ENCODE measurements at places on chromosomes 1 and 21.

GRCh38 chr1:201888282-201889089, at the start of gene SHISA4:
SHISA4 (plus strand) TSS chr1:201888898; CDS start chr1:201888995, 97 bp downstream.
- DNase-seq: no peak

- no peak for DNase-seq
Observed at GRCh38 chr1:18633422-18634155, 2.9 kb downstream of the PAX7 start.

GRCh38 chr1:61204528-61204927, 122.2 kb downstream of the NFIA start:
- no peak for DNase-seq

- DNase-seq: no peak
Observed at GRCh38 chr1:59731591-59731990, 83.2 kb upstream of the HOOK1 start.

DNA sequence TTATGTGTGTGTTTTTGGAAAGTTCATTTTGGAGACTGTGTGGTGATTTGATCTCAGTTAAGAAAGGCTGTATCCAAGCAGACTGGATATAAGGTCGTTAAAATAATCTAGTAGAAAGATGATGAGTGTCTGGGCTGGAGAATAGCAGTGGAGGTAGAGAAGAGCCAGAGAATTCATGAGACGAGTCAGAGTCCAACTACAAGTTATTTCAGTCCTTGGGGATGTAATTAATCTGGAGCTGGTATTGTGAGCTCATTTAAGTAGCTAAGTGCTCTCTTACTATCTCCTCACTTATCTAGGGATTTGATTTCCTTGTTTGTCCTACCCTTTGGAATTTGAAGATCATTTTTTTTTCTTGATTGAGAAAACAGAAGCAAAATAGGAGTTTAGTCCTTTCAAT, 1219.0 kb upstream of the ADGRL4 start:
- no peak for DNase-seq

- DNase-seq: no peak
Observed at GRCh38 chr1:31016868-31017267, 48.6 kb downstream of the PUM1 start.

GRCh38 chr1:64139877-64140276, 63.5 kb upstream of the UBE2U start:
- DNase-seq: no peak

DNA sequence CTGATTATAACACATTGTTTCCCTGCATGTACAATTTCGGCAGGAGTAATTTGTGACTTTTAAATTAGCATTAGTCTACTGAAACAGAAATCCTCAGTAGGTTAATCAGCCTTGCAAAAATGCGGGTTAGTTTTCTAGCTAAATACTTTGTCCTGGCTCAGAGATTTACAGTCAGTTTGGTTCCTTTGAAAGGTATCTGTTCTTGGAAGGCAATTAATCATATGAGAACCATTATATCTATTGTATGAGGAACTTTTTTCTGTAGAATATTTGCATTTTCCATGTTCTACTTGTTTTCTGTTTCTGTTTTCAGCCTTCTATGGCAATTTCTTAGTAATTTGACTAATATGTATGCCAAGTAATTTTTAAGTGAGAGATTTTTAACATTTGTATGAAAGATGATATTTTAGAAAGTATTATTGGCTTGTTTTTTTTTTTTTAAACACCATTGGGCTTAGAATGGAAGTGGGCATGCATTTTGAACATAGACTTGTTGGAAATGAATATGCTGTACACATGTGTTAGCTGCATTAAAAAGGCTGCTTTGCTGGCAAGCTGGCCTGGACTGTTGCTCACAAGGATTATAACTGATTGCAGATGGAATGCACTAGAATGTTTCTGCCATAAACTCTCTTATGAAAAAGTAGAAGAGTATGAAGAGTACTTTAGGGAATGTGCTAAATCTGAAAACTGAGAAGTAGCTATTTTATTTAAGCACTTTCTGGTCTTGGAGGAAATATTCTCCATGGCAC, 26.2 kb downstream of the KIF1B start:
- no peak for DNase-seq

- no peak for DNase-seq
Observed at GRCh38 chr21:44298301-44298700, 1.6 kb upstream of the PFKL start.

GRCh38 chr1:157195521-157196244, 57.5 kb upstream of the ETV3 start:
- DNase-seq: no peak

- DNase-seq: no peak
Observed at GRCh38 chr1:59397139-59397858, 100.4 kb downstream of the FGGY start.

GRCh38 chr1:151199873-151200581, 1.7 kb downstream of the PIP5K1A start:
- no peak for DNase-seq

- DNase-seq: no peak
Observed at GRCh38 chr21:26445440-26445839, 127.6 kb downstream of the CYYR1 start.

DNA sequence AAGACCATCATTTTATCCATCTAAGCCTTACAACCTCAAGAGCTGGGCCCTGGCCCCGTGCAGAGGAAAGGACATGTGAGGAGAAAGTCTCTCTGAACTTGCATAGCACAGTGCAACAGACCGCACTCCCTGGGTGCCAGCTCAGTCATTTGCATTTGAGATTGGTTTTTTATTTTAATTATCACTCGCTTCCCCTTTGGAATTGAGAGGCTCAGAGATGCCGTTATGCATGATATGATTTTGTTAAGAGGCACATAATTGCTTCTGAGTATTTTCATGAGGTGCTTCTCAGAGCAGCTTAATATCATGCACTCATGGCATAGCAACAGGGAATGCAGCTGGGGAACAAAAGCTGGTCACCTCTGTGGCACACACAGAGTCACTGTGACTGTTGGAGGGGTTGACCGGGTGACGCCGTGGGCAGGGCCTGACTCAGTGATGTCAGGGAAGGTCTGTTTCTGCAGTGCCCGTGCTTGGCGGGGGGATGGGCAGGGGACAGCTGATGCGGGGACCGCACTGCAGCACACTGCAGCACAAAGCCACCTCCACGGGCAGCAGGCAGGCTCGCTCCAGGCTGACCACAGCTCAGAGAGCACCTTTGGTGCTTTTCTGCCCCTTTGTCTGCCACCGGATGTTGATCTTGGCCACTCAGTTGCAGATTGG, 43.2 kb upstream of the VAMP3 start:
- DNase-seq: no peak

DNA sequence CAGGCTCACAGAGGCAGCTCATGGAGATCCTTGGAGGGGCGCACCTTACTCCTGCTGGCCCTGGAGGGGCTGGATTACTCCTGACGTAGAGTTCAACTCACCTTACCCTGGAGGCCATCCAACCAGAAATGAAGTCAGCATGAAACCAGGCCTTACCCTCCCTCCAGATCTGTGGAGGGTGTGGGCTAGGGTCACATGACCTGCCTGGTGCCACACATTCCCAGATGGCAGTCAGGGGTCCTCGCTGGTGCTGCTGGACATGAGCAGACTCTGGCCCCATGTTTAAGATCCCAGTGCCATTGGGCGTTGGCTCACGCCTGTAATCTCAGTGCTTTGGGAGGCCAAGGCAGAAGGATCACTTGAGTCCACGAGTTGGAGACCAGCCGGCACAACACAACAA, 4.5 kb downstream of the C21orf58 start:
- DNase-seq: no peak

DNA sequence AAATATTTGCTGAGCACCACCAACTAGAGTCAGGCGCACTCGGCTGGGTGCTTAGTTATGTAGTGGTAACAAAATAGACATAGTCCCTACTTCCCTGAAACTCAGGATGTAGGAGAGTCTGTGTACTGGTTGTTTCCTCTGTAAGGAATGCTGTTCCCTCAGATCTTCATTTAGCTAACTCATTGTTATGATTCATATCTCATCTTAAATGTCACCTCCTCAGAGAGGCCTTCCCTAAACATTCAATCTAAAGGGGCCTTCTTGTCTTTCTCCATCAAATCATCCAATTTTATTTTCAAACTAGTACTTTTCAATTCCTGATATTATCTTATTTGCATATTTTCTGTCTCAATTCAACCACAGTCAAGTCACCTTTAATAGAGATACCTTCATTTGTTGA, 132.9 kb downstream of the PIK3R3 start:
- DNase-seq: no peak

DNA sequence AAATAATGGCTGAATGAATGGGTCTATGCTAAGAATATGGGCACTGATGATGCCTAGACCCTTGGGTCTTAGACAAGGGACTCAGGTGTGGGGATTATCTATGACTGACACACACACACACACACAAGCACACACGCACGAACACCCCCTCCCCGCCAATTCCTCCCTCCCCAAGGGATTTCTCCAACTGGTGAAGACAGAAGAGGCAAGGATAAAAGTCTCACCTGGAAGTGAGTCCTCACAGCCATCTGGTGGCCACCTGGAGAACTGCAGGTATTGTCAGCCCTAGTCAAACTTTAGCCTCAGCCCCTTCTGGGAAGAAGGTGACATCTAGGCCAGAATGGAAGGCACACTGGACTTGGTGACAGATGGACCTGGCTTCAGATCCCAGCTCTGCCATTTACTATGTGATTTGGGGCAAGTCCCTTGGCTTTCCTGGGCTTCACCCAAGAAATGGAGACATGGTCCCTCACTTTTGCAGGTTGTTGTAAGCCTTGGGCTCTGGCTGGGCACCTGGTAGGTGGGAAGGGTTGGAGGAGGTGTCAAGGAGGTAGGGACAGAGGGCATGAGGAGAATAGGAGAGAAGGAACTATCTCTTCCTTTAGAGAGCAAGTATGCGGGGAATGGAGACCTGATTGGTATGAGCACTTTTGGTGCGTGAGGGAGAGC, 4.0 kb upstream of the GPR3 start:
- peak; percentile 78 for DNase-seq

DNA sequence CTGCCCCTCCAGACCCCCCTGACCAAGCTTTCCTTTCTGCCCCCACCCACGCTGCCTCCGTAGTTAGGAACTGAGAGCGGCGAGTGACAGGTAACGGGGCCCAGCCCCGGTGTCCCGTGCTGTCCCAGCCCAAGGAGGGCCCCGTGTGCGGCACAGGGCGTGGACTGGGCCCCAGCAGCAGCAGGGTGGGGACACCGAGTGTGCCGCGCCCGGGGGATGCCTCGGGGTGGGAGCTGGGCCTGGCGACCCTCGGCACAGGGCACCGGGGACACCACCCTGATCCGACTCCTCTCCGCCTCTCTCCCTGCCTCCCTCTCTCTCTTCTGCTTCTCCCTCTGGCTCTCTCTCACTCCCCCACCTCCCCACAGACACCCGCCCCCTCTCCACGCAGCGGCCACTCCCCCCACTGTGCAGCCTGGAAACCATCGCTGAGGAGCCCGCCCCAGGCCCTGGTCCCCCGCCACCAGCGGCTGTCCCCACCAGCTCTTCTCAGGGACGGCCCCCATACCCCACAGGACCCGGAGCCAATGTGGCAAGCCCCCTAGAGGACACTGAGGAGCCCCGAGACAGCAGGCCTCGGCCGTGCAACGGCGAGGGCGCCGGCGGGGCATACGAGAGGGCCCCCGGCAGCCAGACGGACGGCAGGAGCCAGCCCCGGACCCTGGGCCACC, 22.7 kb downstream of the PANK4 start:
- no peak for DNase-seq

- peak; percentile 56 for DNase-seq
Observed at GRCh38 chr21:45140346-45140940, 66.1 kb downstream of the ADARB1 start.

GRCh38 chr1:45769261-45769932, 18.9 kb upstream of the IPP start:
- DNase-seq: no peak

GRCh38 chr21:42514883-42515228, 1.2 kb downstream of the SLC37A1 start:
- no peak for DNase-seq

- no peak for DNase-seq
Observed at GRCh38 chr1:111561328-111561727, 57.9 kb upstream of the ADORA3 start.

DNA sequence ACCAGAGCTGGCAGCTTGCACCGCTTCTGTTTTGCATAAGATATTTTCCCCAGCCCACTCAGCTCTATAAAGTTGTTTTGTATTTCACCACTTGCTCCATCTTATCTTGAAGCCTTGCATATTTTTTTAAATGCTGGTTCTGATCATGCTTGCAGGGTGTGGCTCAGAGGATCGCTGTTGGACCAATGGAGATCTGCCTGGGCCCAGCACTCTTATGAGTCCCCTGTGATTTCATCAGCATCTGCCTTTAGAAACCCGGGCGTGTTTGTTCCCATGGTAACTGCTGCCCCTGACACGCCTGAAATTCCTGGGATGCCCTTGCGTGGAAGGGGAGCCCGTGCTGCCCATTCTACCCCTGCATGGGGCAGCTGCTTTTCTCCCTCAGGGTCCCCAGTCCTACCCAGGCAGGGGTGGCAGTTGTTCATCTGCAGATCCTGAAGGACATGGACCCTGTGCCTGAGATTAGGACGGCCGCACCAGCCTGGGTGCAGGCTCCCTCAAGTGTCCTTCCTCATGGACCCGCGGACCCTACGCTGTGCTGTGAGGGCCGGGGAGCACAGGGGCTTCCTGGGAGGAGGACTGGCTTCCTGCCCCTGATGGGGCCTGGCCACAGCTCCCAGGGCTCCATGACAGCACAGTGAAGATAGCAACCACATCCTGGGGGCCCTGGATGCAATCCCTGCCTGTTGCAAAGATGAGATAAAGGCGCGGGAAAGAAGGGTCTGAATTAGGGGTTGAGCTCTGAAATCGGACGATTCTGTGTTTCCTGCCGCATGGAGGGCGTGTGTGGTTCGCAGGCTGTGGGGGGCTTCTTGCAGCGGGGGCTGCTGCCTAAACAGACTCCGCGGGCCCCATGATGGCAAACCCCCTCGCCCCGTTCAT, 226.5 kb downstream of the SDCCAG8 start:
- no peak for DNase-seq

GRCh38 chr1:167627615-167627864, 2.5 kb upstream of the RCSD1 start:
- no peak for DNase-seq

DNA sequence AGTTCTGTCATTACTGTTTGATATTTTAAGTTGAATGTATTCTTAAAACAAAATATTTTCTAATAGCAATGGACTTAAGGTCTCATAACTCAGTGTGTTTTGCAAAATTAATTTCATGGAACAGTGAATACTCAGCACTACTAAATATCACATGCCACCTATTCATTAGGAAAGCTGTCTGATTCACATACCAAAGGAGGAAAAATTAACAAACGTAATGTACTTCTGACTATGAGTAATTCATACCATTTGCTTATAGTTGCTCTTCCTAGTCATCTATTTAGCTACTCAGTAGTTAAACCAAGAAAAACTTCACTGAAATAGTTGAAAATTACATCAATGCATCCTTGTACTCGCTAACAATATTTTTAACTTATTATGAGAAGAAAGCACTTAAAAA, 35.2 kb downstream of the TP53BP2 start:
- DNase-seq: no peak

GRCh38 chr1:151944126-151944856, 35.0 kb upstream of the THEM4 start:
- DNase-seq: no peak

- DNase-seq: no peak
Observed at GRCh38 chr1:161166669-161167548, 683 bp downstream of the PPOX start.

DNA sequence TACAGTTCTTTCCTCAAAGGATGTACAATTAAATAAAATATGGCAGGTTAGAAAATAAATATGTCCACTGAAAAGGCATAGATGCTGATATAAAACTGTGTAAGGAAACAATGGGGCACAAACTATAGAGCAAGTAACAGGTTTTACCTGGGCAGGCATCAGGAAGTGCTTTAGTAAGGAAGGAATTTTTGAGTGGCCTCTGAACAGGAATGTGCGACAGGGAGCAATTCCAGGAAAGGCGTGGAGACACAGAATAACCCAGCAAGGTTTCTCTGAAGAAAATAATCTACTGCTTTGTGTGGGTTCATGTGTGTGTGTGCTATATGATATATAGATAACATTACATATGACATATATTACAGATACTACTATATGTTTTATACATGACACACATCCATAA, 128.4 kb downstream of the RGS21 start:
- DNase-seq: no peak

Data from activated CD4-positive, alpha-beta T cell treated with anti-CD3 and anti-CD28 coated beads, Interleukin-2, amount 50 U/mL, for 1 hour (primary cell).